ENCODE measurements at places on chromosomes 6 and 20.

- DNase-seq, result no peak
These were observed 9.5 kb upstream of the ADGRG6 start for GRCh38 chr6:142292166-142292924.

GRCh38 chr20:10357061-10357708, 76.8 kb downstream of the MKKS start:
- no peak for DNase-seq

DNA sequence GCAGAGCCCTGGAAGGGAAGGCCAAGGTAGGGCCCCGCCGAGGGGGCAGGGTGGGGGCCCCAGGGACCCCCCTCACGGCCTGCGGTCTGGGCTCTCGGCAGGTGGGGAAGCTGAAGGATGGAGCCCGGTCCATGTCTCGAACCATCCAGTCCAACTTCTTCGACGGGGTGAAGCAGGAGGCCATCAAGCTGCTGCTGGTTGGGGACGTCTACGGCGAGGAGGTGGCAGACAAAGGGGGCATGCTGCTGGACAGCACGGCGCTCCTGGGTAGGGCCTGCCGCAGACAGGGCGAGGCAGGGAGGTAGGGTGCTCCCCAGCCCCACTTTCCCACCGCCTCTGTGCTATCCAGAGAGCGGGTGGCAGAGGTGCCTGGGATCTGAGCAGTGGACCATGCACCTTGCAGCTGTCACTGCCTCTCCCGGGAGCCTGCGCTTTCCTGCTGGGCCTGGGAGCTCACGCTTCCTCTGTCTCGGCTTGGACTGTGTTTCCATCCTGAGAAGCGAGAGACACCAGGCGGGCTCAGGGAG, 83.1 kb downstream of the SYNJ2 start:
- no peak for DNase-seq

GRCh38 chr6:157314705-157315321, 8.5 kb downstream of the TMEM242 start:
- DNase-seq, result no peak

DNA sequence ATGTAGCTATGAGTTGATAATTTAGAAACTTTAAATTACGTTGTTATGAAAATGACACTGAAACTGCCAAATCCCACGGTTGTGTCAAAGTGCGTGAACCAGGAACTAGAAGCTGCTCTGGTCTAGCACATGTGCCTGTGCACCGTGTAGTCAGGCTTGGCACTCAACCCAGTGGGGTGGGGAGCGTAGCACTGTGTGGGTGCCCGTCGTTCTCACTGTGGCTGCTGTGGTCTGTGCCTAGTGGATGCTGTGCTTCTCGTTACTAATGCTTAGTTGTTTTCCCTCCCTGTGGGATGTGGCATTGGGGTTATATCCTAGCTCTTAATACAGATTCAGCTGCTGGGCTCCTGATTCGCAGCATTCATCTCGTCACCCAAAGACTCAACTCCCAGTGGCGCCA, 46.2 kb upstream of the ADIG start:
- DNase-seq, result no peak

DNA sequence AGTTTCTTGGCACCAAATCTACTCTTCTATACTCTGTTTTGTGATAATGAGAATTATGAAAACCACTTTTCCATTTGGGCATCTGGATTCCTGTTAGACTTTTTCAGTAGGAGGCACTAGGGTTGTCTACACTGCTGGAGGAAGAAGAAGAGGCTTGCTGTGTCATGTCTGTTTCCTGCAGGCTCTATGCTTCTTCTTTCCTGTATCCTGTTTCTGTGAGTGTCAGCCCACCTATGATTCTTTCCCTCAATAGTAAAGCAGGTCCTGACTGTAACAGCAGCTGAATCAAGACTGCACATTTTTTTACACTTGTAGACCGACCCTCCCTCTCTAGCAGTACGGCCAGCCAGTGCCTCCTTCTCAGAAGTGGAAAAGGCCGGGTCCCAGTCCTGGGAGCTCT, 603.9 kb downstream of the HDGFL1 start:
- DNase-seq, result no peak

GRCh38 chr6:108302386-108302785, 7.5 kb downstream of the AFG1L start:
- DNase-seq, result no peak

DNA sequence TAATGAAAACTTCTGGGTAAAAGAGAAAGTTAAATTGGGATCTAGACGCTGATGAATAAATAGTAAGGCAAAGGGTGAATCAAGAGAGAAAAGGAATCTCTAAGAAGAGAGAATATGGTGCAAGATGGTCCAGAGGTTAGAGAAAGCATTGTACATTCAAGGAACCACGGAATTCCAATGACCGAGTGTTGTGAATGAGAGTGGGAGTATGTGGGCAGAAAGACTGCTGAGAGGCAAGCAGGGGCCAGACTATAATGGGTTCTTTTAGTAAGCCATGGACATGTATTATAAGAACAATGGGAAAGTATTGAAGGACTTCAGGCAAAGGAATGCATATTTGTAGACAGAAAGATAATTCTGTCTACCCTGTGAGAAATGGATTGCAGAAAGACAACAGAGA, 45.2 kb downstream of the SPTLC3 start:
- no peak for DNase-seq

DNA sequence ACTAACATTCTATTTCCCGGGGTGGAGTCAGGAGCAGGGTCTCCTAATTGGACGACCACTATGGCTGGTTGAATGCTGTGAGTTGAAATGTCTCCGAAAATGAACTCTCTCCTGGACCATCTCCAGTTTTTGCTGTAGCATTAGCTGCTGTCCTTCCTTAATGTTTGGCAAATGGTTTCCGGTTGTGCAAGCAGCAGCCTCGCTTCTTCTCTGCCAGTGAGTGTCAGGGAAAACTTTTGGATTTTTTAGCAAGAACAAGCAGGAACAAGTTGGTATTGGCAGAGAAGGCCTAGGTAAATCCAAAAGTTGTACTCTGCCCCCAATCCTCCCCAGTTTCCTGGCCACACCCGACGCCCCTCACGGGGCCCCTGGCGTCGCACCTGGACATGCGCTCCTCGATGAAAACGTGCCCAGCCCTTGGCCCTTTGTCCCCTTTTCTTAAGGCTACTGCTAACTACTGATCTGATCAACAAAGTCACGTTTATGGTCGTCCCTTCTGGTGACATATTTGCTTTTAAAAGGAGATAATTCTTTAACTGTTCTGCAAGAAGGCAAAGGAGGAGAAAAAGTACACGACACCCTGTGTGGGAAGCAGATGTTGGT, 103.2 kb downstream of the ARMC2 start:
- DNase-seq, result no peak

GRCh38 chr6:10393544-10394225, 21.2 kb downstream of the TFAP2A start:
- no peak for DNase-seq

GRCh38 chr6:122400121-122400450, 634 bp downstream of the HSF2 start:
- DNase-seq, result no peak

DNA sequence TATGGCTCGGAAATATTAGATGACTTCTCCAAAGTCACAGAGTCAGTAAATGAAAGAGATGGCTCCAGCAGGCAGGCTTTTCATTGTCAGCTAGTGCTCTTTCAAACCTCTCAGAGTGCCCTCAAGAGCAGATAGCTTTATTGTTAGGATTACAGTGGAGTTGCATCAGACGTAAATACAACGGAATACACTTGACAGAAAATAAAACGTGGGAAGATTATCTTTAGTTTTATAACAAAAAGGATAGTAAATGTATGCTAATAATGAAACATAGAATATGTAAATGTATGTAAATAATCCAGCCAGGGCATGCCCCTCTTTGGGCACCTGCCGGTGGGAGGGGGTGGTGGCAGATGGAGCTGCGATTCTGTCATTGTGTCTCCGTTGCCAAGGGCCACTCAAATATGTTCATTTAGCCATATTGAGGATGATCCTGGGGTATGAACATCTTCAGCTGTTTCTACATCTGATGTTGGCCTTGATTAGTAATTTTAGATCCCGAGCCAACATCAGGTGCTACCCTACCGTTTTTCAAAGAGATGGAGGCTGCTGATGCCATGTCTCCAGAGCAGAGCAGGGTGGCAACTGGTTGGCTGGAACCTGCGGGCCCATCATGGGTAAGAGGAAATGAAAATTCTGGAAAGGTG, 358.3 kb upstream of the SULF2 start:
- no peak for DNase-seq

- no peak for DNase-seq
These were observed 14.1 kb downstream of the SLCO4A1 start for GRCh38 chr20:62656197-62656918.

- no peak for DNase-seq
These were observed 38.2 kb downstream of the MDFI start for GRCh38 chr6:41676431-41676830.

GRCh38 chr20:32450484-32451061, 92.4 kb downstream of the ASXL1 start:
- no peak for DNase-seq

GRCh38 chr6:48401016-48401415, 290.0 kb upstream of the PTCHD4 start:
- no peak for DNase-seq

DNA sequence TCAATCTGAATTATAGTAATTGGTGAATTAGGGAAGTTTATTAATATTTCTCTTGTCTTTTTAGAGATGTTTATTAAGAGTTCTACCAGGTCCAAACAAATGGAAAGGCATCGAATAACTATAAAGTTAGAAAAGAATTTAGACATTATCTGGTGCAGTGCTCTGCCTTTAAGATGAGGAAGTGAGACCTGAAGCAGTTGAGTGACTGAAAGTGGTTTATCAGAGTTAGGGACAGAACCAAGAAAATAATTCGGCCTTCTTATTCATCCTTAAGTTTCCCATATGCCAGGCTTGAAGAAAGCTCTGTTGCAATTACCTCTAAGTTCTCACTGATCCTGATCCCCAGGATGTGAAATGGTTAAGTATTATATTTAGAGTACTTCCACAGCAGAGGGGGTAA, 94.2 kb upstream of the FLRT3 start:
- DNase-seq, result no peak

DNA sequence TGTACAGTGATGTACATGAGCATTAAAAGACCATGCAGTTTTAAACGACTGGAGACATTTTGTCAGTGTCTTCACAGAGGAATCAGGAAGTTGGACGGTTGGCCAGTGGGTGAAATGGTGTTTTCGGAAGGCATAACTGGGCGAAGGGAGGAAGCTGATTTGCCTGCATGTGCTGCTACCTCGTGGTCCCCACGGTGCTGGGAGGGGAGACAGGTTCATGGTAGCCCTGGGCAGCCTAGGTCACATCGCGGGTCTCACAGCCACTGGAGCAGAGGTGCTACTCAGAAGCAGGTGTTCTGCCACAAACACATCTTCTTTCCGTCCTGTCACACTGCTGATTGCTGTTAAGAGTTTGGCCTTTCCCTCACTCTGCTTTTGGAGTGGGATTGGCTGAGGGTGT, 35.2 kb downstream of the HIVEP1 start:
- peak; percentile 48 for DNase-seq

GRCh38 chr6:36621371-36621855, 27.3 kb downstream of the SRSF3 start:
- DNase-seq, result no peak

GRCh38 chr20:58676161-58676560, 16.4 kb upstream of the NPEPL1 start:
- DNase-seq, result no peak

DNA sequence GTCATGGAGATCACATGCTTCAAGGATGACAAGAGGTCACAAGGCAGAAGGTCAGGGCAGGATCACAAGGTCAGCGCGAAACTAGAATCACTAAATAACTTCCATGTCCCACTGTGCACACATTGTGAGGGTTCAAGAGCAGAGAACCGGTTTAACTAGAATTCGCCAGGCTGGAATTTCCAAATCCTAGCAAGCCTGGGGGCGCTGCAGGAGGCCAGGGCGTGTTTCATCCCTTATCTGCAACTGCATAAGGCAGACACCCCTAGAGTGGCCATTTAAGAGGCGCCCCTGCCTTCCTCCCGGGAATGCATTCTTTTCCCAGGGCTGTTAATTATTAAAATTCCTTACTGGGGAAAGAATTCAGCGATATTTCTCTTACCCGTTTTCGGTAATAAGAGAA, 40.2 kb upstream of the SLC22A1 start:
- DNase-seq, result no peak

DNA sequence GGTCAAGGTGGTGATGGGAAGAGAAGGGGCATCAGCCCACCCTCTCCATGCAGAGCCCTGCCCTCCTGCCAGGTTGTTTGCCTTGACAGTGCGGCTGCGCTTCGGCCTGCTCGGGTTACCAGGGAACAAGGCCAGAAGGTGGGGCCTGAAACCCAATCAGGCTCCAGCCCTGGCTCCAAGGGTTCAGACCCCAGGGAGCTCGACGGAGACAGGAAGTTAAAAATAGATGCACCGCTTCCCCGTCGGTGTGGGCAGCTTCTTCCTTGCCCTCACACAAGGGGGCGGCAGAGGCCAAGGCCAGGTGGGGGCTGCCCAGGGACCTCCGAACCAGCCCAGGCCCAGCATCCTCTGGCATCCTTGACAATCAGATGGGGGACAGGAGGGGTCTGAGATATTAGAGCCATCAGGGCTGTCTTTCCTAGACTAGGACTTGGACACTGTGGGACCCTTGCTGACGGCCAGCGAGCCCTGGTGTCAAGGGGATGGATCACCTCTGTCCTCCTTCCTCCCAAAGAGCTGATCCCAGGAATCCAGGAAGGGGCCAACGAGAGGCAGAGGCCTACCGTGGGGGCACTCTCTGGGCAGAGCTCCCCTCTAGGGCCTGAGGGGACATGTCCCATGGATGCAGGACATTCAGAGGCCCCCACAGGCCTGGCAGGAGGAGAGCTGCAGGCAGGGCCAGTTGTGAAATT, 65.2 kb downstream of the RIPOR3 start:
- DNase-seq, result no peak

DNA sequence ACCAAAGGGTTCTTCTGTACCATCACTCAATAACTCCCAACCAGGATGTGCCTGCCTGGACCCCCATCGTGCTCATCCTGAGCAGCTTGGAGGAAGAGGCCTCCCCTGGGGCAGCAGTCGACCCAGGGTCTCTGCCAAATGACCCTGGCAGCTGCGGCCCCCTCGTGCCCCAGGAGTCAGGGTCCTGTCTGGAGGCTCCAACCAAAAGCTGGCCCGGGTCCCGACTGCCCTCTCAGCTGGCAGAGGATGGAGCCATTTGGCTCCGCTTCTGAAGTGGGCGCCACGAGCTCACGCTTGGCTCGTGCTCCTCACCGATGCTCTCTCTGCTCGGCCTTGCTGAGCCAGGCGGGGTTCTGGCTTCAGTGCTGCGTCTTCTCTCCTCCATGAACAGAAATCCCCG, 56.8 kb downstream of the TFAP2C start:
- no peak for DNase-seq

GRCh38 chr6:161445021-161445799, 171.3 kb upstream of the AGPAT4 start:
- DNase-seq, result no peak

GRCh38 chr6:71649915-71650314, 236.4 kb upstream of the RIMS1 start:
- DNase-seq, result no peak

GRCh38 chr20:12053353-12053752, 135.7 kb downstream of the BTBD3 start:
- no peak for DNase-seq

GRCh38 chr20:751761-752160, 16.5 kb downstream of the SLC52A3 start:
- no peak for DNase-seq
